ENCODE measurements at places on chromosomes 5 and 9.

DNA sequence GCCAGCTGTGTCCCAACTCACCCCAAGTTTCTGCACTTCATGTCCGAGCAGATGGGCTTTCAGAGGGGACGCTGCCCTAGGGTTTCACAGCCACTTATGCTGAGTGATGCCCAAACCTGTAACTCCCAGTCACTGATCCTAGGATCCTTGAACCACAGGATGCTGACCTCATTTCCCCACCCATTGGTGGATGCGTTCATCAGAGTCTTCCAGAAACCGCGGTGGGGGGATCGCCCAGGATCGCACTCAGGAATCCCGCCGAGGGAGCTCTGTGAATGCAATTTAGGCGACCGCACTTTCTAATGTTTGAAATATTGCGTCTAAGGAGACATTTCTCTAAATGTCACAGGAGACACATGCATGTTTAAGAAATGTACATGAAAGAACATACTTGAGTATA is 212.3 kb upstream of the IRX4 start:
- no peaks in the 10 kb centered on the region for H3K36me3 ChIP-seq
- H3K27me3 ChIP-seq: no peaks in the 10 kb centered on the region
- H3K4me1 ChIP-seq: no peaks in the 10 kb centered on the region
- H3K4me3 ChIP-seq: no peak overlapping the region
- no peak overlapping the region for H3K27ac ChIP-seq

DNA sequence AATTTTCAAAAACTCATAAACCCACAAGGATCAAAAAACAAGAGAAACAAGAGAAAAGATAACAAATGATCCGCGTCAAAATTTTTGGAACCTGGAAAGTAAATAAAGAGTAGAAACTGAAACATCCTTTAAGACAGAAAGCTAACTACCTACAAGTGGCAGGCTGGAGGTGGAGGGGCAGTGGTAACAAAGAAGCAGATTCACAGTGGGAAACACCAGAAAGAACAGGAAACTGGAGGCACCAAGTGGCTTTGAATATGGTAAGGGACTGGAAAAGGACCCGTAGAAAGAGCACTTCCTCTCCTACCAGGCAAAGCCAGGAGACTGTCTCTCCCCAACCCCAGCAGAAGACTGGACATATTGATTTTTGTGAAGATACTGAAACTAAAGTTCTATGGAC is 100.6 kb upstream of the TARS1 start:
- no peak overlapping the region for H3K4me3 ChIP-seq
- no peak for DNase-seq
- H3K27ac ChIP-seq: no peak overlapping the region
- H3K27me3 ChIP-seq: no peaks in the 10 kb centered on the region
- peaks cover 5% of the 10 kb centered on the region for H3K4me1 ChIP-seq

DNA sequence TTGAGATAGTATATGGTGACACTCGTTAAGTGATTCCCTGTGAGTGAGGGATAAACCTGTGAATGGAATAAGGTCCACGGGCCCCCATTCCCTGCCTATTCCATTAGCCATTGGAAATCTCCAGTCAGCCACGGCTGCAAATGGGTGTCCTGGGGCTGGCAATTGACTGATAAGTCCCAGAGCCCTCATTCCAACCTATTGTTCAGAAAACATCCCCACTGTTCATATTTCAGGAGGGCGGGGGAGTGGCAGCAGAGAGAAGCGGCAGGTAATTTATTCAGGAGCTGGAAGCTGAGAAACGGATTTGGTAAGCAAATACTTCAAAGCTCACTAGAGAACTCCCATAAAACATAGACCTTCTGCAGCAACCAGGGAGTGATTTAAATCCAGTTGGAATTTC is 42.0 kb downstream of the TMEM174 start:
- no peaks in the 10 kb centered on the region for H3K4me1 ChIP-seq
- H3K4me3 ChIP-seq: no peak overlapping the region
- no peaks in the 10 kb centered on the region for H3K36me3 ChIP-seq

- no peak overlapping the region for H3K27ac ChIP-seq
- H3K4me1 ChIP-seq: no peaks in the 10 kb centered on the region
- no peaks in the 10 kb centered on the region for H3K27me3 ChIP-seq
Observed at GRCh38 chr9:108259917-108260675, 595.7 kb downstream of the ACTL7B start.

- no peaks in the 10 kb centered on the region for H3K36me3 ChIP-seq
- peaks cover 8% of the 10 kb centered on the region for H3K4me1 ChIP-seq
- no peak overlapping the region for H3K4me3 ChIP-seq
- DNase-seq: no peak
Observed at GRCh38 chr5:125972706-125973105, 450.5 kb upstream of the GRAMD2B start.

GRCh38 chr5:112025757-112026156 is 268.8 kb upstream of the NREP start:
- H3K27ac ChIP-seq: no peak overlapping the region
- H3K36me3 ChIP-seq: no peaks in the 10 kb centered on the region
- no peak overlapping the region for H3K4me3 ChIP-seq
- H3K4me1 ChIP-seq: no peaks in the 10 kb centered on the region
- H3K27me3 ChIP-seq: no peaks in the 10 kb centered on the region

DNA sequence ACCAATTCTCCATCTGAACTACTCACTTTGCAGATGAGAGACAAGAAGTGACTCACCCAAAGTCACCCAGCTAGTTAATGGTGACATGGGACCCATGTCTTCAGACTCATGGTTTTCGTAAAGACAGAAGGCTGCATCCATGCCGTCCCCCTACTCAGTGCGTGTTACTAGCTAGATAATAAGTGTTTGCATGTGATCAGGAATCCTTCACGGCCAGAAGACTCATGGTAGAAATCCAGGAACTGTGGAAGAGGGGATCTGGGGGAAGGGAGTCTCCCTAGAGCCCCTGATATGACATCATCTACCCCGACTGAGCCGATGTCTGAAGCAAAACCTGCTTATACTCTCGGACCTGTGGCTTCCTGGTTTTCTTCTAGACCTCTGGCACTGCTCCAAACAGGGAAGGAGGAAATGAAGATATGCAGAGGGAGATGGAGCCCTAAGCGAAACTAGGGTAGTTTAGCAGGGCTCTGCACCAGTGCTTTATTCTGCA is 3.3 kb downstream of the RNF183 start:
- H3K4me1 ChIP-seq: peaks cover 3% of the 10 kb centered on the region
- H3K27ac ChIP-seq: no peak overlapping the region
- no peak for DNase-seq
- no peak overlapping the region for H3K4me3 ChIP-seq
- H3K36me3 ChIP-seq: no peaks in the 10 kb centered on the region
- no peaks in the 10 kb centered on the region for H3K27me3 ChIP-seq

GRCh38 chr9:113011911-113012381 is at the start of gene ZNF883:
Gene ZNF883 (minus strand): TSS chr9:113012192.
- H3K36me3 ChIP-seq: peaks cover 4% of the 10 kb centered on the region
- DNase-seq: peak; percentile 48
- H3K4me3 ChIP-seq: peak within 1 kb of the TSS; percentile 78
- no peak within 1 kb of the TSS for H3K27ac ChIP-seq
- no peaks in the 10 kb centered on the region for H3K27me3 ChIP-seq

DNA sequence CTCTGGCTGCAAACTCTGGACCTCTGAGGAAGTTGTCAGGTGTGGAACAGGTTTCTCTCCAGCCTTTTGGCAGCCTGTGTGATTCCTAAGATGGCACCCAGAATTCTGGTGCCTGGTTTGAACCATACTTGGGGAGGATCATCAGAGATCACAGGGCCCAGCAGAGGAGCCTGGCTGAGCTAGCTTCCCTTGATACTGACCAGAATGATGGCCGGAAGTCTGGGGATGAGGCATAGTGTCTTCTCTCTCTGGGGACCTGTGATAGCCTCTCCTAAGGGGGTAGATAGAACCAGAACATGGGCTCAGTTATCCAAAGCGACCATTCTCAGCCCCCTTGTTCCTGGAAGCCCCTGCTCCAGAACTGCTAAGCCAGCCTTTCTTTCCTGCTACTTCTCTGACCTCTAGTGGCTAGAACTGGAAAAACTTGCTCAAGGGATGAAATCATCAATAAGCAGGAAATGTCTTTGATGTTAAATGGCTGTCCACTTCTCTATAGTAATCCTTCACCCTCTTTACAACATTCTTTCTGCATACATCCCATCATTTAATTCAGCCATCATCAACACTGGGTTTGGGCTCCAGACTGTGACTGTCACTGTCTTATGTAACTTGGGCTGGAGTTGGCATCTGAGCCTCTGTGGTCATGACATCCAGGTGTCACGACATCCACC is 55.1 kb downstream of the C9orf152 start:
- peaks cover 60% of the 10 kb centered on the region for H3K36me3 ChIP-seq
- DNase-seq: peak; percentile 65
- no peaks in the 10 kb centered on the region for H3K27me3 ChIP-seq
- peaks cover 5% of the 10 kb centered on the region for H3K4me1 ChIP-seq
- no peak overlapping the region for H3K4me3 ChIP-seq
- H3K27ac ChIP-seq: no peak overlapping the region

- peak; percentile 62 for DNase-seq
- H3K4me3 ChIP-seq: no peak overlapping the region
- peaks cover 6% of the 10 kb centered on the region for H3K27me3 ChIP-seq
- no peaks in the 10 kb centered on the region for H3K4me1 ChIP-seq
- H3K36me3 ChIP-seq: no peaks in the 10 kb centered on the region
- no peak overlapping the region for H3K27ac ChIP-seq
Observed at GRCh38 chr5:151903243-151903653, 21.4 kb downstream of the GLRA1 start.

DNA sequence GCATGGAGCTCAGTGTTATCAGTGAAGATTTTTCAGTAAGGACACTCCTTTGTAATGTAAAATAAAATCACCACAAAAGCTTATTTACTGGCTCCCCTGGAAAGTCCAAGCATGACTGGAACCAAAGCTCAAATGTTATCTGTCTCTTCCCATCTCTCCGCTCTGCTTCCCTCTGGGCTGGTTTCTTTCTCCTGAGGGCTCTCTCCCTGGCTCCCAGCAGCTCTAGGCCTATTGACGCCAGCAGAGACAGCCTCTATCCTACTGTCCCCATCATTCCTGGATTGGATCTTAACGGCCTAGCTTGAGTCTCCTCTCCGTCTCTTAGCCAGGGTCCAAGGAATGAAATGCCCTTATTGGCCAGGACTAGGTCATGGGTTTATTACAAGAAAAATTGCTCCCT is 86.1 kb downstream of the TMEM167A start:
- H3K4me3 ChIP-seq: no peak overlapping the region
- H3K36me3 ChIP-seq: no peaks in the 10 kb centered on the region
- H3K4me1 ChIP-seq: peaks cover 2% of the 10 kb centered on the region
- no peaks in the 10 kb centered on the region for H3K27me3 ChIP-seq
- H3K27ac ChIP-seq: no peak overlapping the region

Measured in neuronal stem cell (in vitro differentiated cells).